ENCODE measurements at places on chromosomes 2 and 18.

- no peak for DNase-seq
These were observed 223.5 kb downstream of the UBE2E3 start for GRCh38 chr2:181203916-181204315.

GRCh38 chr18:37476182-37476581 lies 89.4 kb downstream of the CELF4 start:
- DNase-seq = peak; percentile 60

DNA sequence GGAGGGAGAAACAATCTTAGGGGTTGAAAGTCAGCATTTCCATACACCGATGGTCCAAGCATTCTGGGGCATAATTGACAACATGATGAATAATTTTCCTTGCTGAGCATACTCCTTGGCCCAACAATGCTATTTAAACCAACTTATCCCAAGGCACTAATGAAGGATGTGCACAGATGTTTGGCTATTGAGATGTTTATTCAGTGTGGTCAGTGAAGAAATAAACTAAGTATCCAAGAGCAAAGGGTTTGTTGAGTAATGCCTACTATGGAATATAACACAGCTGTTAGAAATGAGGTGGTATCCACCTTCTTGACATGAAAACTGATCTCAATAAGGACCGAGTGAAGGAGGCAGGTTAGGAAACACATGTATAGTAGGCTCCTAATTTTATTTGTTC lies 53.9 kb upstream of the RAB6D start:
- DNase-seq = no peak

DNA sequence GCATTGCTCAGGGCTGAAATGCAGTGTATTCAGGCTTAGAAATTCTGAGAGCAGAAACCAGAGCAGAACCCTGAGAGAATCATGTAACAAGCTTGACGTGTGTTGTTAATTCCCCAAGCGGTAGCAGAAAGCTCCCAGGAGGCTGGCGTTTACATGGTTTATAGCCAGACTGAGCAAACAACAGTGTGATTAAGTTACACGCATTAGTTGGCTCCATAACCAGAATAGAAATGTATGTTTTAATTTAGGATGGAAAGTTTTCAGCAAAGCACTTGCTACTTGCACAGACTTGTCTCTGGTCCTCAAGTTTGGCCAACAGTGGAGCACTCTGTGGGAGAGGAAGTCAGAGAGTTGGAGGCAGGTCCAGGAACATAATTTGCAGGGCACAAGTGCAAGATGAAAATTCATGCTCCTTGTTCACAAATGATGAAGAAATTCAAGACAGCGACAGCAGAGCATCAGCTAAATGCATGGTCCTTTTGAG lies 69.3 kb downstream of the MAPK4 start:
- no peak for DNase-seq

- no peak for DNase-seq
These were observed 38.5 kb downstream of the PSMG2 start for GRCh38 chr18:12741351-12741750.

GRCh38 chr2:135980434-135981079 lies 4.9 kb downstream of the DARS1 start:
- DNase-seq = no peak

DNA sequence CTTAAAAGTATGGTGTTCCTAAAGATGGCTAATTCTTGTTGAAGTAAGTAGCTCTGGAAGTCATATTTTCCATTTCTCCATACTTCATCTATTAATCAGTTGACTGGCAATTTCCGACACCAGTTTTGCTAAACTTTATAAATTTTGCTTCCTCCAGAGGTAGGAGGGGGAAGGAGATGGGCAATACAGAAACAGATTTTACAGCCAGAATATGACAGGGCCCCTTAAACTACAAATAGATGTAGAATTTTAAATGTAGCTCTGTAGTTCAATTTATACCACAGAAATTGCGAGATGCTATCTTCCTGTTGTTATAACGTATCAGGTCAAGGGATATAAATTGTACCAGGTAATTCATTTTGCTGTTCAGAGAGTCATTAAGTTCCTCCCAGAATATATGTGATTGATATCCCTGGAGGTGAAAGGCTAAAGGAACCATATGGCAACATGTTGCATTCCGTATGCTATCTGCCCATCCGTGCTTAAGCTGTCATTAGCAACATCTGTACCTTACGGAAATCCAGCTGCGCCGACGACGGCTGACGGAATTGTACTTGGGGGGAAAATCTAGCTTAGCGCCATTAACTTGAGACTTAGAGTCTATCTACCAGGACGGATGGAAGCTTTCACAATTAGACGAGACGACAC lies 8.4 kb upstream of the NR4A2 start:
- DNase-seq = peak; percentile 36
